COLO829 (cell line): ENCODE measurements at places on chromosomes 16 and 17.

- no peak for DNase-seq
Measured at GRCh38 chr16:22645868-22646267, 135.2 kb downstream of the NPIPB5 start.

GRCh38 chr16:30382111-30382881 lies at the start of gene SEPTIN1:
SEPTIN1 (minus strand) TSS chr16:30382561; CDS start chr16:30382542, 19 bp downstream.
- no peak for DNase-seq

DNA sequence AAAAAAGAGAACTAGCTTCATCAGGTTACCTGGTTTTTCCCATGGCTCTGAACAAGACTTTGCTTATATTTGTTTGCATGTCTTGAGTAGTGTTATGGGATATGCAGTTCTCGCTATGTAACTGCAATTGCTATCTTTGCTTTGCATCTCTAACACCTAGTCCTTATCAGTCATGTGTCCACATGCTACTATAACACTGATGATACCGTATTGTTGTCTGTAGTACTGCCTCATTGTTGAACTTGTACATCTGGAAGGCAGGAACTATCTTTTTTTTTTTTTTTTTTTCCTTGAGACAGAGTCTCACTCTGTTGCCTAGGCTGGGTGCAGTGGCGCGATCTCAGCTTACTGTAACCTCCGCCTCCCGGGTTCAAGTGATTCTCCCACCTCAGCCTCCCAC lies 2.5 kb downstream of the PSME3 start:
- DNase-seq: no peak

- no peak for DNase-seq
Measured at GRCh38 chr17:8227238-8227581, 16.8 kb upstream of the AURKB start.

- DNase-seq: no peak
Measured at GRCh38 chr17:79490530-79490929, 120.3 kb downstream of the RBFOX3 start.
